ENCODE measurements at places on chromosomes 5 and 9.

DNA sequence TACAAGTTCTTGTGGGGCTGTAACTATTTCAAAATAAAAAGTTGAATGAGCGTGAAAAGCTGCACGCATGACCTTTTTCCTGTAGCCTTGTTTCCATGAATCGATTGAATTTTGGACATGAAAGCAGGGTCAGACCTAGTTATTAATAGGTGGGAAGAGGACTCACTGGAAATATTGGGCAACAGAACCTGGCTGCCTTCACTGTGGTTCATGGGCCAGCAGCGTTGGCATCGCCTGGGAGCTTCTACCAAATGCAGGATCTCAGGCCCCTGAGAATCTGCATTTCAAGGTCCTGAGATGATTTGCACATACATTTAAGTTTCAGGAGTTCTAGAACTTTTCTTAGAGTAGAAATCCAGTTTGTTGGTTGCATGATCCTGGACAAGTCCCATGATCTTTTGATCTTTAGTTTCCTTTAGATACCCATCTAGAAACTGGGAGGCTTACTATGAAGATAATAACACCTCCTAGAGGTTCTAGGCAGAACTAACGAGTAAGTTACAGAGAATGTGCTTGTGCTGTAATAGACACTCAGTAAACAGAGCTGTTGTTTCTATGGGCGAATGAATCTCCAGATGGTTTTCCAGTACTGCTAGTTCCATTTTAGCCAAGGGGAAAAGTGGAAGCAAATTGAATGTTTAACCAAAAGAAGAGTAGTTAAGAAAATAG is 12.4 kb downstream of the ANKRD33B start:
- no peak for DNase-seq

DNA sequence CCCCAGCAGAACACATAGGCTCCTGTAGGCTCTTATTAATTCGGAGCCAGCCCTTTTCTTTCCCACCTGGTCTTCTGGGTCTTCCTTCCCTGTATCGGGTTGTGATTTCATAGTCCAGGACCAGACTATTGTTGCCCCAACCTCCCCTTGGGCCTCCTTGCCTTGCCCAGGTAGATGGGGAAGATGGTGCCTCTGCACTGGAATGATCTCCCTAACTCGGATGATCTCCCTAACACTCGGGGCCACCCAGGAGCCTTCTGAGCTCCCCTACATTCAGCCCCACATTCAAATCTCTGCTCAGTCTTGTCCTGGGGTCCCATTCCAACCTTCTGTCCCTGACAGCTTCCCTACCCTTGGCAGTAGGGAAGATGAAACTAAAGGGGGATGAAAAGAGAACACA is 2.7 kb upstream of the IRF1 start:
- DNase-seq, result no peak

DNA sequence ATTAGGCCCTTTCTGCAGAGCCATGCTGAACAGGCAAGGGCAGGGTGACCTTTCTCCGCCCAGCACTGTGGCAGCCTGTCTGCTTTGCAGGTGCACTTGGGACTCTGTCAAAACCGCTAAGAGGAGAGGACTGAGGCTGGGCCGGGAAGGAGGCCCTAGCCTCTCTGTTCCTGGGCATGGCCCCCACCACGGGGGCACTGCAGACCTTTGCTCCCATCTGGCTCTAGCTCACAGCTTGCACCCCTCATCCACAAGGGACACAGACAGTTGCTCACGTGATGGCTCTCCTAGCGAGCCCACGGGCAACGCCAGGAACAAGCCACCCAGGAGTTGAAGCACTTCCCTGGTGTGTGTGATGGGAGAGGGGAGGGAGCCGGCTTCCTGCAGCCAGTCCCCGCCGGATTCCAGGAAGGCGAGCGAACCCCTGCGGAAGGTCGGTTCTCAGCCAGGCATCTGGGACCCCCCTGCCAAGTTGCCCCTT is 43.0 kb upstream of the FCN1 start:
- no peak for DNase-seq

GRCh38 chr9:103811462-103811861 is 282.6 kb upstream of the SMC2 start:
- no peak for DNase-seq

GRCh38 chr9:78664370-78664769 is 367.4 kb downstream of the PSAT1 start:
- no peak for DNase-seq

DNA sequence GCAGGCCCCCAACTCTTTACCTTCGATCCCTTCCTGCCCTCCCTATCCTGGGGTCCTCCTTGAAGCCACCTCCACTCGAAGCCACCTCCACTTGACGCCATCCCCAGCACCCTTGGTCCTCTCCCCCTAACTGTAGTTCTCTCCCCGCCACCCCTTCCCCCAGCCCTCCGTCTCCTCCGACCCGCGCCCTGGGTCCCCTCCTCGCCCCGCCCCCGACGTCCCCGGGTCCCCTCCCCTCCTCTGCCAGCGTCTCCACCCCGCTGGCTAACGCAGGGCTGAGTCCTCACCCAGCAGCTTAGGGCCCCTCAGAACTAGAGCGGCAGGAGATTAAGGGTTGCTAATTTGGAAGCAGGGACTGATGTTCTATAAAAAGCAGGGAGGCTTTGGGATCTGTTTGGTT is 30.6 kb upstream of the ANKRD33B start:
- DNase-seq, result no peak

GRCh38 chr5:160926428-160926827 is 74.4 kb upstream of the ATP10B start:
- peak; percentile 59 for DNase-seq

DNA sequence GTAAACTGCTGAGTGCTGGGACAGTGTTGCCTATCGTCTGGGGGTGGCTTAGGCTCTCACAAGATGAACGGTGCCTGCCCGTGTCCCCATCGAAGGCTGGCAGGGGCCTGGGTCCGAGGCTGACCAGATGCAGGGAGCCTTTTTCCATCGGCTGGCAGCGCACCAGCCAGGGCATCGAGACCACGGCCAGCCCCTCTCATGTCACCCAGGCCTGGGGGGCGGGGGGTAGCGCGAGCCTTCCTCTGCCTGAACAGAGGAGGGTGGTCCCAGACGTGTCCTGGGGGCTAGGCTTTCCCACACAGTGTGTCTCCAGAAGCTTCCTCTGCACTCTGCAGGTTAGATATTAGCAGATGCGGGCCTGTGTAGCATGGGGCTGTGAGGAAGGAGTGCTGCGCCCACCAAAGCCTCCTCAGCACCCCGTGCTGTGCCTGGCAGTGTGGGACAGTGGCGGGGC is 17.3 kb downstream of the FGD3 start:
- DNase-seq, result no peak

- no peak for DNase-seq
These were observed 22.4 kb downstream of the SH3TC2 start for GRCh38 chr5:149040421-149040820.

GRCh38 chr5:176643491-176644219 is 3.6 kb upstream of the TSPAN17 start:
- no peak for DNase-seq

DNA sequence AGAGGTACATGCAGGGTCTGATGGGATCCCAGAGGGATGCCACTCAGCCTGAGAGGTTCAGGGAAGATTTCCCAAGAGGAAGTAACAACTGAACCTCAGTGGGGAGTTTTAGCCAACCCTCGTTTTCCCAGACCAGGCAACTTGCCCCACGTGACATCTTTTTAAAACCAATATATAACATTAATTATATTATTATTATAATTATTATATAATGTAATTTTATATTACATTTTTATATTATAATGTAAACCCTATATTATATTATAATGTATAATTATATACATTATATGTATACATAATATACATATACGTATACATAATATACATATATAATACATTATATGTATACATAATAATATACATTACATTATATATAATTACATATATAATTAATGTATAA is 62.8 kb upstream of the WWC1 start:
- no peak for DNase-seq

GRCh38 chr9:120914396-120914795 is 12.2 kb downstream of the TRAF1 start:
- DNase-seq, result no peak

- DNase-seq, result no peak
These were observed 144.9 kb upstream of the CD180 start for GRCh38 chr5:67341478-67341877.

DNA sequence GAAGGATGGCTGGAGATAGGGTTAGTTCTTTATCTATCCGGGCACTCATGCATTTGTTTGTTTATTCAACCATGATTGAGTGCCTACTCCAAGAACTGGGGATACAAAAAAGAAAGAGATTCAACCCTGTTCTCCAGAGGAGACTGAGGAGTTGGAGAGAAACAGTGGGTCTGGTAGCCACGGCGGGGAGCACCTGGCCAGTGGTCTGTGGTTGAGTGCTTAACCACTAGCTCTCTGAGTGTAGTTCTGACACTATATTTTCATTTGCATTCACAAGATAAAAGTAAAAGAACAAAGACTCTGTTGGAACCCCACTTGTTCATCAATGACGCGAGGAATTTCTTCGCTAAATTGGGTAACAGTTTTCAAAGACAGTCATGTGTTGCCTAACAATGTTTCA is 295.5 kb upstream of the MSX2 start:
- DNase-seq, result no peak

- no peak for DNase-seq
These were observed 7.3 kb downstream of the GPBP1 start for GRCh38 chr5:57181154-57181553.

- no peak for DNase-seq
These were observed 59.3 kb downstream of the SLC22A5 start for GRCh38 chr5:132428484-132429462.

DNA sequence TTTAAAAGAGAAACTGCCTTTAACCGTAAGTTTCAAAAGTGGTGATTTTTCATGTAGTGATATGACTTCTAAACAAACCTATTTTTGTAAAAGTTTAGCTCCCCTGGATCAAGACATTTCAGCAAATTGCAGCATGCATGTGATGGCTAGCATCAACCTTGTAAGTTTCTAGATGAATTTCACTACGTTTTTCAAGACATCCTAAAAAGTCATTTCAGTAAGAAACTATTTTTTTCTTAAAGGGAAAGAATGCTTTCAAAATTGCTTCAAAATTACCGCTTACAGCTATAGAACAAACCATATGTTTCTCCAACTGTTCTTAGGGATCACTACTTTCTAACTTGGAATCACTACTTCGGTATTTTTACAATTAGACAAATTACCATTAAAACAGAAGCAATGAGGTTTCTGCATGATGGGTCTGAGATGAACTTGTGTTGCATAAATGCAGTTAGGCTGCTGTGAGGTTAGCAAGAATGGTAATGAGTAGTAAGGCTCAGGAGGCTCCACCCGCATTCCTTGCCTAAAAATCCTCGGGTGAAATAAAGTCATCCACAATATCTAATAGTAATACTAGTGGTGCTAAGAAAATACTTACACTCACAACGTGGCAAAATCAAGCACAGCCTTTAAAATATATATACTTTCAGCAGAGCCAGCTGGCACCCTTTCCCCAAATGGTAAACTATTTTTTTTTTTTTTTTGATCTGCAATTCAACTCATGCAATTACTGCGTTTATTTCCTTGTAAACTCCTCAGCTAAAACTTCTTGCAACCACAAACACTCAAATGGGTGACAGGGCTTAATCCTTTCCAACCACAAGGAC is 53.8 kb downstream of the CDC14B start:
- DNase-seq, result no peak

- DNase-seq, result peak; percentile 1
These were observed 153.9 kb downstream of the ELAVL2 start for GRCh38 chr9:23672151-23672550.

DNA sequence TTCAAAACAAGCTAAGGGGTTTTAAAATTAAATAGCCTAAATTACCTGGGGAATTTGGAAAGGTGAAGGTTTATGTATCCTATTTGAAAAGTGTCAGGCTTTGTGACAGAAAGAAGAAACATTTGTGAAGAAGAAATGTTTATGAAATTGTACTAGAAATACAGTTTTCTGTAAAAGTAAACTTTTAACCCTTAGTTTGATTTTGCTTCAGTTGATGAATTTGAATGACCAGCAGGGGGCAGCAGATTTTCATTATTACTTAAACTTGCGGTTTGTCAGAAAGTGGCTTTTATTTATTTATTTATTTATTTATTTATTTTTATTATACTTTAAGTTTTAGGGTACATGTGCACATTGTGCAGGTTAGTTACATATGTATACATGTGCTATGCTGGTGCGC is 58.1 kb downstream of the NNT start:
- no peak for DNase-seq

- no peak for DNase-seq
These were observed 1087.7 kb downstream of the CDH12 start for GRCh38 chr5:21765406-21765805.

- no peak for DNase-seq
These were observed 34.8 kb downstream of the FBXO38 start for GRCh38 chr5:148418511-148418910.

DNA sequence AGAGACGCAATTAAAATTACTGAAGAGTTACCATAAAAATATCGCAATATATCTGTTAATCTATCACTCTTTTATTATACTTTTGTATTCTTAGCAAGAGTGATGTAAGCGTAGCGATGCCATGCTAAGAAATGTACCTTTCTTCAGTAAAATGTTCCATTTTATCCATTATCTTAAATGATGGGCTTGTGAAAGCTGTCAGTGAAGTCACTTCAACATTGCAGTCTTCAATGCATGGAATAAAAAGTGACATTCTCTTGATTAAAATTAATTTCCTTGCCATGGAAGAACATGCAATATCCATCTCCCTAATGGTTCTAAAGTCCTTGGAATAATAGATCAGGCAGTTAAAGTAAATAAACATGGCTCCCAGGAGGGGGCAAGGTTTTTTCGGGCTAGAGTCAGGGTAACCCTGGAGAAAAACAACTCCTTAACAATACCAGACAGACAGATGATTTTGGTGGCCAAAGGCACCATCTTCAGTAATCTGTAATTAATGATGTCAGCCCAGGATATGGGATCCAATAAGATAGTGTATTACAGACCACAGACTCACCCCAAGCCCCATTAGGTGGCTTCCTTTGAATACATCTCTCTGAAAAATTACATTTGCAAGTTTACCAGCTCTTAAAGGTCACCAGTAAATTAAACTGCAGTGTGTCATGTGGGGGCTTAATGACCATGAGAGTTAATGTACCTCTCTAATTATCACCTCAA is 677.1 kb downstream of the DTWD2 start:
- no peak for DNase-seq

GRCh38 chr5:149002053-149002452 is 60.8 kb downstream of the SH3TC2 start:
- DNase-seq, result peak; percentile 53

- DNase-seq, result no peak
These were observed 1.5 kb downstream of the RASGRF2 start for GRCh38 chr5:80961376-80962281.

GRCh38 chr9:113370806-113371325 is 5.9 kb downstream of the HDHD3 start:
- DNase-seq, result no peak

- no peak for DNase-seq
These were observed 294.6 kb downstream of the SEC61B start for GRCh38 chr9:99516657-99517049.

- DNase-seq, result no peak
These were observed 20.9 kb downstream of the KLHL3 start for GRCh38 chr5:137714946-137715345.

All from left kidney (tissue), 8 donors.